NCI-H510A (cell line): ENCODE measurements at places on chromosomes 4 and X.
A peak's percentile ranks its signal among the peaks of the same experiment; 100 is the strongest.

DNA sequence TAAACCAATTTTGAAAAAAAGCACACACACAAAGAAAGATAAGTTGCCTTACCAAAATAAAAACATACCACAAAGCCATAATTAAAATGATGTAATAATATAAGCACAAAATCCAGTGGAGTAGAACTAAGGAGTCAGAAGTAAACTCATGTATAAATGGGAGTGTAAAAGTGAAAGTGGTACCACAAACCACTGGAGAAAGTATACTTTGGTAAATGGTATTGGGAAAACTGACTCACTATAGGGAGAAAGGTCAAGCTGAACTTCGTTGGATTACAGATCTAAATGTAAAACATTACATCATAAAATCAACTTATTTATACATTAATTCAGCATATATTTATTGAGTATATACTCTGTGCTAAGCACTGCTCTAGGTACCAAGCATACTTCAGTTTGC, 46.3 kb upstream of the HHIP start:
- no peak for DNase-seq

GRCh38 chrX:10747975-10748374, 127.6 kb upstream of the MID1 start:
- no peak for DNase-seq

DNA sequence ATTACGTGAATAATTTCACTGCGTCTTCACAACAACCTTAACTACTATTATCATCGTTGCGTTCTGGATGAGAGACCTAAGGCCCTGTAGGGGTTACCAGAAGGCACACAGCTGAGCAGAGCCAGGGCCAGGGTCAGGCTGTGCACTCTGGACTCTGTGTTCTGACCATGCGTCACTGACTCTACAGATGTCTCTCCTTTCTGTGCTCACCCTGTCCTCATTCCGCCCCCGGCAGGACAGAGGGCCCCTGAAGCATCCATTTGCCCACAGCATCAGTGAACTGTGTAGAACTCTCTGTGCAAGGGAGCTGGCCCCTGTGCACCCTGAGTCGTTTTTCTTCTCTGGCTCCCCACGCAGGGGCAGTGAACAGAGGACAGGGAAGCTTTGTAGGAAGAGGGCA, 21.3 kb downstream of the GPKOW start:
- DNase-seq, result no peak

DNA sequence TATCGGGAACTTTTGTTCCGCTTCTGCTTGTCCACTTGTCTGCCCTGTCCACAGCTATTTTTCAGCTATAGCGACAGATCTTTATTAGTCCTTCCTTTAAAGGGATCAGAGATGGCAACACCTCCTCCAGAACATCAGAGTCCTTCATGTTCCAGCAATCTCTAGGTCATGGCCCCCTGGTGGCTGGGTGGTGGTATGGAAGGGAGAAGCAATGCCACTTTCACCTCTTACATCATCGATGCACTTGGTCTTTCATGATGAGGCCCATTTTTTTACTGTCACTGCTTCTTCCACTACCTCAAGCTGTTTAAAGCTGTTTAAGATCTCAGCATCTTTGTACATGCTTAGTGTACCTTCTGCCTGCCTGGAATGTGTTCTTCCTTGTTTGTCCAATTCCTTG, 106.7 kb downstream of the ARHGAP6 start:
- no peak for DNase-seq

DNA sequence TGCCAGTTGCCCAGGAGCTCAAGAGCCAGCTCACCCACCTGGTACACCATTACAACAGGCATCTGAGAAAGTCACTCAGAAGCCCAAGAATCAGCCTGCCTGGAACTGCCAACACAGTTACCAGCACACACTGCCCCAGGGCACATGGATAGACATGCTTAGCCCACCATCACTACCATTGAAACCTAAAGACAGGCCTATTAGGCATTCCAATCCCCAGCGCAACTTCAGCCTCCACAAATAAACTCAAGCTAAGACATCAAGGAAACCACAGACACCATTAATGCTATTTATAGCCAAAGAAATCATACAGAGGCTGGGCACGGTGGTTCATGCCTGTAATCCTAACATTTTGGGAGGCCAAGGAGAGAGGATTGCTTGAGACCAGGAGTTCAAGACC, 42.3 kb downstream of the ATRX start:
- no peak for DNase-seq

DNA sequence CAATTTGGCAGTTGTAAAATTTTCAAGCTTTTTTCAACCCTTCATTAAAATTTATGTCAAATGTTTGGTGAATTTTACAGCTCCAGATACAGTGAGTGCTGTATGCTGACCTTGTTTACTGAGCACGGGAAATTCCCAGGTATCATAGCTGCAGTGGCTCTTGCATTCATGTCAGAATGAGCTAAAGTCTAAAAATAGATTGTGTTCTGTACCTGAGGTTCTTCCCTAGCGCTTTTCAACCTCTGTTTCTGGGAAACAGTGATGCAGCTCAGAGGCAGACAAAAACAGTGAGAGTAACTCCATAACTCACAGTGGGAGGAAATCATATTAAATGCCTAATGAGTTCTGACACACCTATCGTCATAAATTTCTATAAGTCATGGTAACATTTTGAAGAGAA, 393.8 kb upstream of the GNPDA2 start:
- peak; percentile 3 for DNase-seq

DNA sequence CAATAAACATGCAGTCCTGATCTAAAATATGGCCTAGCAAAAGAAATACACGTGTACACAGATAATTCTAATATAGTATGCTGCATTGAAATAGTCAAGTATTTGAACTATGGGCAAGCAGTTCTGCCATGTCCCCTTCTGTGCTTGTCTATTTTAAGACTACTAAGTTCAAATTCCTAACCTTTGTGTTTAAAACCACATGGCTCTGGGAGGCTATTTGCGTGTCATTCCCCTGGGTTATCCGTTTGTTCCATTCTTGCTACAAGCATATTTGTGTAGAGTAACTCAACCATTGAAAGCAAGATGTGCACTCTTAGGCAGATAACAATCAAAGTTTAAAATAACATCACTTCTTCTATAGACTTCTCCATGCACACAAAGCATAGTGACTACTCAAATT, 25.4 kb upstream of the TBC1D1 start:
- no peak for DNase-seq

DNA sequence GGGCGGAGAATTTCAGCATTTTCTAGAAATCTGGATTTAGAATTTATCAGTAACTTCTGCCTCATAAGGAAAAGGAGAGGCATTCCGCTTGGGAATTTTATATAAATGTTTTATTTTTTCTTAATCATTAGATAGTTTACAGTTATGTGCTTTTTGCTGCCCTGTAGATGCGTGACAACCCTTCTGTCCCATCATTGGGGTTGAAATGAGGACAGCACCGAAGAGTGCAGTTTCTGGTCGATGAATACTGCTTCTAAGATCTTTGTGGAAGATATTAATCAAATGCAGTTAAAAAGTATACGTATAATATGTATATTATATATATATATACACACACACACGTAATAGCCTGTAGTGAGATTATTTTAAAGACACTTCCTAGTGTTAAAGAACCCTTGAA, 1.5 kb downstream of the RBPJ start:
- no peak for DNase-seq

DNA sequence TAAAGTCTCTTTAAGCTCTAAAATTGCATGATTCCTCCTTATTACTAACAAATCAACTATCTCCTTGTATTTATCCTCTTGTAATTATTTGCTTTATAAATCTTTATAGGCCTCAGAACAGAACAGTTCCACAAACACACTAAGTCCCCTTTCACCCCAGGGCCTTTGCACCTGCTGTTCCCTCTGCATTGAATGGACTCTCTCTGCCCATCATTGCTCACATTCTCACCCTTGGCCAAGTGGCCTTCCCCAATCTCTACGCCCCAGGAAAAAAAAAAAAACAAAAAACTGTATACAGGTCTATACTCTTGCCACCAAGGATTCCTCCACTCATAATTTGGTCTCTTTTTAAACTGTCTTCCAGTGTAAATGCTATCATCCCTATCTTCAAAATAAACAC, 53.7 kb downstream of the TEC start:
- DNase-seq, result no peak

GRCh38 chr4:107837317-107837716, 12.6 kb downstream of the SGMS2 start:
- DNase-seq, result no peak

GRCh38 chrX:7446815-7447214, 298.9 kb upstream of the PUDP start:
- no peak for DNase-seq

DNA sequence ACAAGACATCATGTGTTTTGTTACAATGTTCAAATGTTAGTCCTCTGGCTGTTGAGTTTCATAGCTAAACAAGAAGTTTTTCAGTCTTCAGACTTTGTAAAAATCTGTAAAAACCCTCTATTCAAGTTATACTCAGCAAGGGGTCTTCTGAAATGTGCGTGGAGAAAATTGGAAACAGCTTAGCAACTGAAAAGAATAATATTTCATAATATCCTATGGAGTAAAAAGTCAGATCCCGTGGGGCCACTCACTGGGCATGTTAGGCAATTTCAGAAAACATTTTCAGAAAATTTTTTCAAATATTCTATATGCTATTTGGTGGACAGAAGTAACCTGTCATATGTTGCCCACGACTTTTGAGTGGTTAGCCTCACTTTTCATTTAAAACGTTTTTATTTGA, 118.3 kb downstream of the CORIN start:
- no peak for DNase-seq

GRCh38 chr4:80219301-80220025, 22.2 kb downstream of the PRDM8 start:
- no peak for DNase-seq

DNA sequence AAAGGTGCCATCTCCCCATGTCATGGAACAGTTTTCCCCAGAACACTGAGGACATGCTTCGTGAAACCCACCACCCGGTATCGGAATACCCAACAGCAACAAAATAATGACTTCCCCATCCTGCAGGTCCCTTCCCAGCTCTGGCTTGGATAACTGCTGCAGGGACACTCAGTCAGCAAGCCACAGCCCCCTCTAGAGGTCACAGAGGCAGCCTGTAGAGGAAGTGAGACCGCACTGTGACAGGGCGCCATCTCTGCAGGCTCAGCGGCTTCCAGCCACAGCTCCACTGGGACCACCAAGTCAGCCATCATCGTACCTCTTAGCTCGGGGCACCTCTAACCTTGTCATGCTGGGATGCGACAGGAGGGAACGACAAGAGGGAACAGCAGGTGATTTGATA, 315.9 kb downstream of the LDB2 start:
- no peak for DNase-seq

- DNase-seq, result no peak
These were observed 9.6 kb downstream of the SLC25A5 start for GRCh38 chrX:119477812-119478232.

DNA sequence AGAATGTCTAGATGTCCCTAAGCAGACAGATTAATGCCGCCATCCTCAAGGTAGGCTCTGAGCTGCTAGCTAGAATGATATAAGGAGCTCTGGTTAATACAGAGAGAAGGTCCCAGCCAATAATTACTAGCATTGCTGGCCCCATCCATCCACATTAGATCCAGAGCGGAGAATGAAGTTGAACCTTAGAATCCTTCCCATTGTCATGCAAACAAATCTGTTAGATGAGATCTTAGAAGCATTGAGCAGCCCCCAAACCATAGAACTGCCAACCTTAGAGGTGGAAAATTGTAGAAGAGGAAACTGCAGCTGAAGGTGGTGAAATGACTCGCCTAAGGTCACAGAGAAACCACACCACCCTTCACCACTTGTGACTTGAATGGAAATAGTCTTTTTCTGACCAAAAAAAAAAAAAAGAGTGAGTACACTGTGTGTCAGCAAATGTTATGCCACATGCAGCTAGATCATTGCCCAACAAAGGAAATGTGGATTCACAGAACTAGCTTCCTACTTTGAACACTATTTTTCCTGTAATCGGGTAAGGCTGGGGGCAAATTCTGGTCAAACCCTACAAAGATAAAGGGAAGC, 162.1 kb downstream of the SMIM20 start:
- no peak for DNase-seq

DNA sequence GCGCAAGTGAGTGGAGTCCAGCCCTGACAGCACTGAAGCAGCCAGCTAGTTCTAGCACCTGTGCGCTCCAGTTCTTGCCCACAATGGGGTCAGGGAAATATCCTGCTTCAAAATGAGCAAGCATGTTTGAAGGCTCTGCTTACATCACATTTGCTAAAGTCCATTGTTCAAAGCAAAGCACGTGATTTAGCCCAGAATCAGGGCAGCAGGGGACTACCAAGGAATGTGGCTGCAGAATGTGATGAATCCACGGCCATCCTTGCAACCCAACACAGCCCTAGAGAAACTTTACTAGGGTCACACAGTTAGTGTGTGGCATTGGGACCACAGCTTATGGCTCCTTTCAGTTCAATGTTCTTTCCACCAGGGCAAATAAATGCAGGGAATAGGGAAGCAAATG, 47.3 kb upstream of the SMIM31 start:
- no peak for DNase-seq

GRCh38 chr4:168138143-168138542, 45.8 kb downstream of the ANXA10 start:
- no peak for DNase-seq
